ENCODE measurements at places on chromosomes 6 and 20.
A peak's percentile ranks its signal among the peaks of the same experiment; 100 is the strongest.

DNA sequence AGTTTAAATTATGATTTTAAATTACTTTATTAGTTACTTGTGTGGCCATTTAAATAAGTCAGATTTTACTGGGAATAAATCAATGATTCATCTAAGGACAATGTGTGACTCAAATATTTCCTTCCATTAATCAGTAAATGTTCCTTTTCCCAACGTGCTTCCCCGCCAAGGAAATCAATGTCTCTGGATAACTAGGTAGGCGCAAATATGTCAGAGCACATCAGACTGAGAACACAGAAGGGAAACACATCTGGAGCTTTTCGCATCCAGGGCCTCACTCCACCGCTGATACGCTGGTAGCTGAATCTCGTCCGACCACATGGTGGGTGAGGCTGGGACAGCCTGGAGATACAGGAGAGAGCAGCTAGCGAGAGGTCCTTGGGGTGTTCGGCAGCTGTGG is 56.4 kb upstream of the RPS6KA2 start:
- DNase-seq, result no peak

GRCh38 chr20:13676682-13677081 is 38.0 kb upstream of the TASP1 start:
- no peak for DNase-seq

DNA sequence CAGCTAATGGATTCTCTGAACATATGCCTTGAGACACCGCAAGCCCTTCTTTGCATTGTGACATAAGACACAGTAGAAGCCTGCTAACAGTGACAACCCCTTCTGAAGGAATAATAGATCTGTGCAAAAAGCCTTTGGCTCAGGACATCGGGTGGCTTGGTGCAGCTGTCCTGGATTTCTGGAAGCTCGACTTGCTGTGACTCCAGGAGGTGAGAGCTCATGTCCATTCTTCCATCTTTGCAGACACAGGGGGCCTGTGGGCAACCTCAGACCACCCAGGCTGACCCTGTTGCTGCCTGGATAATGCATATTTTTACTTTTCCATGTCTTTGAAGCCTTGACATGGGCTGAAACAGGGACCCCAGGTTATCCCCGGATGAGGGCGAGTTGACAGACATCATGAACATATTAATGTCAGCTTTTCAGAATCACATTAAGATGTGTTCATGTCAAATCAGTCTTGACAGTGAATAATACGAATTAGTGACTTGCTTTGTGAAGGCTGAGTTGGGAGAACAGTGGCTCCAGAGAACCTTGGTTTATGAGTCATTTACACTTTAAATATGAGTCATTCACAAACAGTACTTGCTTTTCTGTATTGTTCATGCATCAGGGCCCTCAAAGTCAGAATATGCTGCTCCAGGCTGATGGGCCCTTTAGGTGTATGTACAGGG is 66.8 kb upstream of the IYD start:
- DNase-seq, result no peak

- no peak for DNase-seq
Observed at GRCh38 chr6:10401004-10401536, 13.8 kb downstream of the TFAP2A start.

GRCh38 chr6:26321005-26321404 is 44.0 kb upstream of the BTN3A2 start:
- DNase-seq, result no peak

- DNase-seq, result no peak
Observed at GRCh38 chr6:68994521-68994920, 359.4 kb downstream of the ADGRB3 start.

GRCh38 chr6:110491644-110492317 is 15.4 kb upstream of the SLC22A16 start:
- no peak for DNase-seq

GRCh38 chr20:2006452-2007361 is 12.8 kb upstream of the PDYN start:
- DNase-seq, result peak; percentile 43

DNA sequence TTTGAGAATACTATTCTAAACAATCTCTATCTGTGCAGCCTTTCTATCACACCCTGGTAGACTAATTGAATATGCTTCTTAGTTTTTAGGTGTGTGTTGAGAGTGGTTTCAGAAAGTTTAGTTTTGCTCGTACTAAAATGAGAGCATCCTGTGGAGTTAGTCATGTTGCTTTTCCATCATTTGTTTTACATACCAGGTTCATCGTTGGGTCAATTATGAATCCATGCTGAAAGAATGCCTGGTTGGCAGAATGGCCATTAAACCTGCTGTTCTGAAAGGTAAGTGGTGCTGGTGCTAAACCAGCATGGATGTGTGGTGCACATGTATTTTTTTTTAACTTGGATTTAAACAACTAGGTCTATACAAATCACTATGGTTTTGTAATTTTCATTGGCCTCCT is 49.3 kb downstream of the CYB5R4 start:
- DNase-seq, result no peak

DNA sequence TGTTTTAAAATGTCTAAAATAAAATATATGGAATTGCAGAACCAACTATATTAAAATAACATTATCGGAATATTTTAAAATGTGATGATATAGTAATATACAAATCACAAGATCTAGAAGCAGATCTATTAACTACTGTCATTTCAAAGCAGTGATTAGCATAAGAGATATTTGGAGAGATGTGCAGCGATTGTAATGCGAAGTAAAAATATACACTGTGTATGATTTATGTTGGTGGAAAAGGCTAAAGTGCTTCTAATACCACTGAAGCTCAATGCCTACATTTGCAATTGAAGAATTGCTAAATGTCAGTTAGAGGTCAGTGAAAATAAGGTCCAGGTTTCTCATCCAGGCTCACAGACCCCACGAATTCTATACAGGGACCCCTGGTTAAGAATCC is 248.6 kb upstream of the PLN start:
- no peak for DNase-seq

- DNase-seq, result no peak
Observed at GRCh38 chr20:11509776-11510175, 407.9 kb upstream of the BTBD3 start.

DNA sequence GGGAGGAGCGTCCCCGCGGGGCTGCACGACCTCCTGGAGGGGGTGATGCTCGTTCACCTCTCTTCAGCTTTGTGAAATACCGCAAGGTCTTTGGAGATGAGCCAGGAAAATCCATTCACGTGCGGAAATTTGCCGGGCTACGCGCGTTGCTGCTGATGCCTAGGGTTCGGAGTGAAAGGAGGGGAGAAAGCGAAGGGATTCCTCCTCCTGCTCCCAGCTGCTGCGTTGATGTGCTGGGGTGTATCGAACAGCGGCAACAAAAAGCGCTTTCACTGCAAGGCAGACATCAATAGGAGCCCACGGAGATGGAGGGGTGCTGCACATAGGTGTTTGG is 391 bp upstream of the B3GAT2 start:
- no peak for DNase-seq

- DNase-seq, result no peak
Observed at GRCh38 chr6:137763886-137764285, 103.2 kb upstream of the TNFAIP3 start.

DNA sequence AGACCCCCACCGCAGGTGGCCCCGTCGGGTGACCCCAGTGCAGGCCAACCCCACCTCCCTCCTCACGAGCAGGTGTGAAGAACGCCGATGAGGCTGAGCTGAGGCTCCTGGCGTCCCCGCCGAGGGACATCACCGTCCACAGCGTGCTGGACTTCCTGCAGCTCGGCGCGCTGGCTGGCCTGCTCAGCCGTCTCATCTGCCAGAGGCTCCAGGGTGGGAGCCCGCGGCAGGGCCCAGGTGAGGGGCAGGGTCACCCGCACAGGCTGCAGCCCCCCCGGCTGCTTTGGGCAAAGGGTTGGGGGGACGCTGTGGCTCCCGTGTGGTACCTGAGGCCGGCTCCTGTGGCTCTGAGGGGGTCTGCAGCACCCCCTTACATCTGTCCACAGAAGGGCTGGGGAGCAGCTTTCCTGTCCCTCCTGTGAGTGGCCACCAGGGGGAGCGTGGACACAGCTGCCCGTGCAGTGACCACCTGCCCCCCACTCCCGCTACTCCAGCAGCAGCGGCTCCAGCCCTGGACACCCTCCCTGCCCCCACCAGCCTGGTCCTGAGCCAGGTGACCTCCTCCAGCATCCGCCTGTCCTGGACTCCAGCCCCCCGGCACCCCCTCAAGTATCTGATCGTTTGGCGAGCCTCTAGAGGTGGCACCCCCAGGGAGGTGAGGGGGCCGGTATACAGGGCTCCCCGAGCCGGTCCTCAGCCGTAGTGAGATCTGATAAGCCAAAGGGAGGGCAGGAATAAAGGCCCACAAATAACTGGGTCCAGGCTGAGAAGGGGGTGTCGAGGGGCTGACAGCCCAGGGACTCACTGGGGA is 16.5 kb downstream of the COL20A1 start:
- no peak for DNase-seq

DNA sequence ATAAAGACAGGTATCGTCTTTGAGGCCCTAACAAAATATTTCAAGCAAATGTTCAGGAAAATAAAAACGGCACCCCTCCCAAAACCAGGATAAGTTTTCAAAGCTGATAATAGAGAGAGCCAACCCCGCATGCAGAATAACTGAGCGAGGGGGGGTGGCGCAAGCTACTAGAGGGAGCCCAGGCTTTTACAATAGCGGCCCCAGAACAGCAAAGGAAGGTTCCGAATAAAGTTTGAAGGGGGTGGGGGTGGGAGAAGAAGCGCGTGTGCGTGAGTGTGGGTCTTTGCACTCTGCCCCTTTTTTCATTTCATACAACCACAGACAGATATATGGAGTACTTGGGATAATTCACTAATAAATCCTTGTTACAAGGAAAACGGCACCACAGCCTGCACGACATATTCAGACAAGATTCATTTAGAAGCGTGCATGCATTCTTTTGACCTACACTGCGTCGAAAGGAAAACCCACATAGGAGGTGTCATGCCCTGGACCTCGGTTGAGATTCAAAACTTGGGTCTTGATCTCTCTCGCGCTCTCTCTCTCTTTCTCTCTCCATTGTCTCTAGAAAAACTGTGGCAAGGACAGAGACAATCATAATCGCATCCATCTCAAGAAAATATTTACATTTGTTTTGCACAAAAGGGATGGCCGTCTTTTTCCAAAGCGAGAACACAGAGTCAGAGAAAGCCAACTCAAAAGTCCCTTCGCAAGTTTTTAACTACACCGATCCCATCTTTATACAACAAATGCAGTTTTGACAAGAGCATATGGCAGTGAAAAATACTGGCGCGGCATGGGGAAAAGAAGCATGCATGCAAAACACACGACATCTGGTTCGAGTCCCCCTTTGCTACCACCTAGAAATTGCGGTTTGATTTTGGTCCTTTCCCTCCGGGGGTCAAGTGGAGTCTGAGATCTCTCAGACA is 1.6 kb downstream of the OLIG3 start:
- DNase-seq, result no peak

- DNase-seq, result no peak
Observed at GRCh38 chr6:135871296-135871695, 19.8 kb downstream of the PDE7B start.

DNA sequence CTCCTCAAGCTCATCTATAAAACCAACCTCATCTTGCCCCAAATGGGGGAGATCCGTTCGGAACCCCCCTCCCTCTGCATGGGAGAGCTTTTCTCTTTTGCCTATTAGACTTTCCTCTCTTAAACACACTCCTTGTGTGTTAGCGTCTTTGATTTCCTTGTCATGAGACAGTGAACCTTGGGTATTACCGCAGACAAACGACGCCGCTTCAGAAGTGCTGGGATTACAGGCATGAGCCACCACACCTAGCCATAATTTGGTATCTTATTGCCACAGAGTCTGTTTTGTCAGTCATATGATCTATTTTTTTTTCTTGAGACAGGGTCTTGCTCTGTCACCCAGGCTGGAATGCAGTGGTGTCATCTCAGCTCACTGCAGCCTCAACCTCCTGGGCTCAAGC is 3.6 kb downstream of the SHLD1 start:
- DNase-seq, result no peak

DNA sequence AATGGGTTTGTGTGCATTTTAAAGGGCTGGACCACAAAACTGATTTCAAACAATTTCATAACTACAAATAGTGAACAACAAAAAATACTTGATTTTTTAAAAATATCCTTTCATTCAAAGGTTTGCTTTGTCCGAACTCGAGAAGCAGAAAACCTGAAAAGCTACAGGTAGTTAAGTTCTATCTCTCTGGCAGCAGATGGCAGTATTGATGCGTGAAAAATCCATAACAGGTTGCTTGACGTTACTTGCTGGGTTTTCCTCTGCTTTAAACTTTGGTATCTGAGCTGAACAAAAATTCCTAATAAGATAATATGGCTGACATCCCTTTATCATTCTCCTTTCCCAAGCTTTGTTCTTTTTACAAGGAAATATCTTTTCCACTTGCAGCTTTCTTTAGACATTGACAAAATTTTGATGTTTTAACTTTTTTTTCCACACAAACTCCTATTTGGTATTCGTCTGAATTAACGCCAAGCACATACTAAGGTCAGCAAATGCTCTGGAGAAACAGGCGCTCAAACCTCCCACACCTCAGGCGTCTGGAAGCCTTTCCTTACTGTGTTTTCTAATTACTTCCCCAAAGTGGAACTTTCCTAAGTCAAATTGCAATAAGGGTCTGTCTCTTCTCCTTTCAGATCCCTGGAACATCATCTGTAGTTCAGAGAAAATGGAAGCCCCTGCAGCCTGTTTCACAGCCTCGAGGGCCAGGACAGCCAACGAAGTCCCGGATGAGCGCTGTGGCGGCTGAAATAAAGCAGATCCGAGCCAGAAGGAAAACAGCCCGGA is 50.3 kb upstream of the GFRAL start:
- no peak for DNase-seq

DNA sequence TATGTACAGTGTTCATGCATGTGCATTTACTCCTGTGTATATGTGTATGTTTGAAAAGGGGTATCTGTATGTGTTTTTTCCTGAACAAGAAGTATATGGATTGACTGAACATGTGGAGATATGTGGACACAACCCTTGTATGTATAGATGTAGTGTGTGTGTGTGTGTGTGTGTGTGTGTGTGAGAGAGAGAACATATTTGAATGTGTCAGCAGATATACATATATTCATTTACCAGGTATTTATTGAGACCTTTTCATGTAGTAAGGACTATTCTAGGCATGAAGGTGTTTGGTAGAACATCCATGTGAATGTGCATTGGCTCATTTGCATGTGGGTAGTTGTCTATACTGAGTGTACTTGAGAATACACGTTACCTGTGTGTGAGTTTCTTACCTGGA is 39.3 kb downstream of the EIF2S2 start:
- DNase-seq, result no peak

DNA sequence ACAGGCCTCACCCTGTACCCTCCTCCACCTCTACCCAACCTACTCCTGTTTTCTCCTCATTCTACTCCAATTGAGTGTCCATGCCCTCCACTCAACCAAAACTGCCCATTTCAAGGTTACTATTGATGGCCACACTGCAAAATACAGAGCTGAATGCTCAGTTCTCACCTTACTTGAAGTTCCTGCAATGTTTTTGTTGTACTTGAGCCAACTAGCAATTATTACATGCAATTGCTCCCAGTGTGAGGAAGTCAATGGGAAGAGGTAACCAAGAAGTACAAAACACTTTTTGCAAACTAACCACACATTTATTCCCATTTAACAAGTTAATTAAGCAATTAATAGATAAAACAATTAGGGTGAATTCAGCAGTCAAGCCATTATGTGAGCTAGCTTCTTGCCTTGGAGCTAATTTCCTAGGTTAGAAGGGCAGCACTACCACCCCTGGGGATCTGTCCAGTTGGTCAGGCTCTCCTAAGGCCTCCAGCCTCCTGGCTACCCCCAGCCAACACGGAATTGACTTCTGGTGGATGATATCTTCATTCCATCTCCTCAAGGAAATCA is 52.4 kb upstream of the GGTLC1 start:
- DNase-seq, result no peak
